Activated CD4-positive, alpha-beta T cell treated with anti-CD3 and anti-CD28 coated beads, Interleukin-2, amount 50 U/mL, for 24 hours (primary cell): ENCODE measurements at places on chromosomes 1 and 21.

- DNase-seq = no peak
Observed at GRCh38 chr1:227131193-227131592, 187.1 kb downstream of the CDC42BPA start.

GRCh38 chr1:43352881-43353280, 5.9 kb upstream of the CDC20 start:
- DNase-seq = no peak

DNA sequence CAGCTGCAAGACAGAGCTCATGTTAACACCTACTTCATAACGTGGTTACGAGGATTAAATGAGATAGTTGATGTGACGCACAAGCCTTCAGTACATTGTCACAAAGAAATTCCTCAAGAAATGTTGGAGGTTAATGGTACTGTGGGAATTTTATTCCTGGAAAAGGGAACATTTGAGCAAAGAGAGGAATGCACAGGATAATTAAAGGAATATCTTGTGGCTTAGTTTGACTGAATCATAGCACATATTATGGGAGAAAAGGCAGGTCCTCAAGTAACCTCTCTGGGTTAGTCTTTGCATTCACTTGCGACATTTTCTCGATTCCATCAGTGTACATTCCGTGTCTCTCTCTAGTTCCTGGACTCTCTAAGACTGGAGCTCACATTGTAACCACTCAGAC, 300.2 kb upstream of the DUSP10 start:
- DNase-seq = no peak

DNA sequence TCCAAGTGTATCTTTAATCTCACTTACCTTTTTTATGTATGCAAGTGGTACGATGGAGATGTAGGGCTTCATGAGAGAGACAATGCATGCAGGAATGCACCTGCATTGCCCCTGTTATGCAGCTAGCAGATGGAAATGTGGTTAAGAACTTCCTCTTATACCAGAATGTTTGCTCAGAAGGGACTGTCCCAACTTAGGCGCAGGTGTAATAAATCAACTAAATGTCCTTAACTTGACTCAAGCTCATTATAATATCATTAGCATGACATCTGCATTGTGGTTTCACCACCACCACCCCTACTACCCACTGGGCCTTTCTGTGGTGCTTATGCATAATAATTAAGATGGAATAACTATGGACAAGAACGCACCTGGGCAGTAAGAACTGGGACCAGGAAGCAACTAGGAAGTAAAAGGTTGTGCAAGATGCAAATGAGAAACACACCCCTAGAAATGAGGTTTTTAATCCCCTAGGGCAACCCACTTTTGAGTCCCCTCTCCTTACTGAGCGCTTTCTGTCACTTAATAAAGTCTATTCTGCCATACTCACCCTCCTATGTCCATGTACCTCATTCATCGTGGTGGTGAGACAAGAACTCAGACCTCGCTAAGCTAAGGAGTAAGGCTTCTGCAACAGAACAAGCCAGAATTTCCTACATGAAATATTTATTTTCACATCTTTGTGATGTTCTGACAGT, 1103.3 kb upstream of the B3GALT2 start:
- DNase-seq = peak; percentile 58

DNA sequence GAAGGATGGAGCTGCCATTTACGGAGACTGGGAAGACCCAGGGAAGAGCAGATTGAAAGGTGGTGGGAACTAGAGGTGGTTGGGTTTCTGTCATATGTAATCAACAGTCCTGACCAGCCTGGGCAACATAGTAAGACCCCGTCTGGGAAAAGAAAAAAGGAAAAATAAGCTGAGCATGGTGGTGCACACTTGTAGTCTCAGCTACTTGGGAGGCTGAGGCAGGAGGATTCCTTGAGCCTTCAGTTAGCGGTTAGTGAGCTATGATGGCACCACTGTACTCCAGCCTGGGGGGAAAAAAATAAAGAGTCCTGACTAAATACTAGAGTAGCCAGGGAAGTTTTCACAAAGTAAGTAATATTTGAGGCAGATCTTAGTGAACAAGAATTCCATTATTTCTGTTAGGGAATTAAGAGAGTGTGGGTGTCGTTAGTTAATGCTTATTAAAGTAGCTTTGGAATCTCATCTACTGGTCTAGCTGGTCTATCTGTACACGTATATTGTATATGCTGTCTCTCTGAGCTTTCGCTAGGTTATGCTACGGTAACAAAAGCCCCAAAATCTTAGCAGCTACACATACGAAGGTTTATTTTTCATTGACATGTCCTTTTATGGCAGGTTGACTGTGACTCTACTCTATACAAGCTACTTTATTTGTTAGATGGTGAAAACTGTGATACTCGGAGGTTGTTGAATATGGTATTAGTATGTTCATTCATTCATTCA, 4.4 kb downstream of the NBPF1 start:
- DNase-seq = no peak

GRCh38 chr1:227899141-227899819, 48.5 kb downstream of the WNT9A start:
- no peak for DNase-seq

DNA sequence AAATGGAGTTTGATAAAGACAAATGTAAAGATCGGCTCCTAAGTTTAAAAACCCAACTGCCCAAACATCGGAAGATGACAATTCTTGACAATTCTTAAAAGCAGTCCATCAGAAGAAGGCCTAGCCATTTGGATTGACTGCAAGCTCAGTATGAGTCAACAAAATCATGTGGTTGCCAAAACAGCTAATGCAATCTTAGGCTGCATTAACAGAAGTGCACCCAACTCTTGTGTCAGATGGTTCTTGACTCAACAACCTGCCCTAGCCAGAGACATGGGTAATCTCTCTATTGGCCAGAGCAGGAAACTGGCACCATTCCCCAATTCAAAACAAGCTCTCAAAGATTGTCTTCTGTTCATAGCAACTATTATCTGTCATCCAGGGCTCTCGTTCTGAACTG, 9.9 kb upstream of the NCF2 start:
- DNase-seq = no peak

DNA sequence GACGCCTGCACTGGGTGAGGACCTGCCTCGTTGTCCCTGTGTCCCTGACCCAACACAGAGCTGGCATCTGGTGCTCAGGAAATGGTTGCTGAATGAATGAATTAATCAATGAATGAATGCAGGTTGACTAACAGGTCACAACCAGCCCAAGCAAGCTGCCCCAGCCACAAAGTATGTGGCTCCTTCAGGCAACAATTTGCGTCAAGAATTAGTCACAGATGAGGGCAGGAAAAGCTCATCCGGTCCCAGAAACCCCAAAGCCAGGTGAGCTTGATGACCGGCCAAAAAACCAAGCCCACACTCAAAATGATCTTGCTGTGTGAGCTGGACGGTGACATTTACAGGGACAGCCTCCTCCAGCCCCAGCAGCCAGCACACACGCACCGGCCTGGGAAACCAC, 40.6 kb upstream of the GPR153 start:
- DNase-seq = no peak

DNA sequence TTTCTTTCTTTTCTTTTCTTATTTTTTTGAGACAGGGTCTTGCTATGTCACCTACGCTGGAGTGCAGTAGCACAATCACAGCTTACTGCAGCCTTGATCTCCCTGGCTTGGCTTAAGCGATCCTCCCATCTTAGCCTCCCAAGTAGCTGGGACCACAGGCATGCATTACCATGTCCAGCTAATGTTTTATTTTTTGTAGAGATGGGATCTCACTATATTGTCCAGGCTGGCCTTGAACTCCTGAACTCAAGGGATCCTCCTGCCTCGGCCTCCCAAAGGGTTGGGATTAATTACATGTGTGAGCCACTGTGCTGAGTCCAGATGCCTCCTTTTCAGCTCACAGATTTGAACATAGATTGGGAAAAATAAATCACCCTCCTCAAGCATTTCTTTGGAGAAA, 95.7 kb downstream of the UROD start:
- DNase-seq = no peak

- DNase-seq = no peak
Observed at GRCh38 chr1:157600236-157600635, 2.4 kb upstream of the FCRL4 start.
